ENCODE measurements at places on chromosomes 6 and 20.

DNA sequence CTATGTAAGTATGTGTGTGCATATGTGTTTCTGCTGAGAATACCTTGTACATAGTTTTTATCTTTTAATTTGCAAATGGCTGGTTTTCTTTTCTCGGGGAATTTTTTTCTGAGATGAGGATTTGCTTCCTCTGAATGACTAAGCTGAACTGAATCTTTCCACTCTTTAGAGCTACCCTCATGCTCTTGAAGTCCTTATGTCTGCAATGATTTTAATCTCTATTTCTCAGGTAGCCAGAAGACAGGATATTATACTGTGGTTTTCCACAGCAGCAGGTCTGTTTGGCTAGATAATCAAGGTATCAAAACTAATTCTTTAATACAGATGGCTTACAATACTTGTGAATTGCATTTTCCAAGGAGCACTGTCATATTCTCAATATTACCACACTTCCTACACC is 114.7 kb downstream of the PLCB1 start:
- DNase-seq: no peak

DNA sequence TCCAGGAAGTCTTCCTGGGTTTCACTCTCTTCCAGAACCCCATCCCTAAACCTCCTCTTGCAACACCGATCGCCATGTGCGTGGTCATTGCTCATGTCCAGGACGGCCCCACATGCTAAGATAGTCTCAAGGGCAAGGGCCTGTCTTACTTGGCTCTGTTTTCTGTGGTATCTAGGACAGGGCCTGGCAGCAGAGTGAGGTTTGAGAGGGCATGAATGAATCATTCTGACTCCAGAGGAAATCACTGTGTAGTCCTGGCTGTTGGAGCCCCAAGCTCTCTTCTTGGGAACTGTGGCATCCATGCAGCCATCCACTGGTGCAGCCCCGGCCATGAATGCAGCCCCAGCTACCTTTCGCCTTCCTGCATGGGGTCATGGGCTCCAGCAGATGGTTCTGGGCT is 12.4 kb downstream of the SIRPA start:
- no peak for DNase-seq

- no peak for DNase-seq
These were observed 72.3 kb downstream of the JARID2 start for GRCh38 chr6:15317934-15318902.

DNA sequence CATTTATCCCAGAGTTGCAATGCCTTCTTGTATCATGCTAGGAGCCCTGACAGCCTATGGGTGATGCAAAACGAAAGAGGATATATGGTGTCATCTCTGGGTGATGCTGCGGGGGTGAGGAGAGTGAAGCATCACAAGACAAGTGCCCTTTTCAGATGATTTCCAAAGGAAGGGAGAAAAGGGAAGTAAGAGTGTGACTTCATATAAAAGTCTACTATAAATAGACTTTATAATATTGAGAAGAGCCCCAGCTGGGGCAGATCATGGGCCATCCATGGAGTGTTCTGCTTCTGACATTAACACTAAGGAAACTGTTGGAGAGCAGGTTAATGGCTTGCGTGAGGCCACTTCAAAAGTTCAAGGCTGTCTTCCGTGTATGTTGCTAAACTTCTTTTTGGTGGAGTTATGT is 4.4 kb downstream of the CD83 start:
- peak; percentile 49 for DNase-seq

- no peak for DNase-seq
These were observed 53.6 kb upstream of the KIF16B start for GRCh38 chr20:16626849-16627248.

GRCh38 chr6:31541059-31541657 is 645 bp downstream of the DDX39B start:
- DNase-seq: peak; percentile 65

GRCh38 chr20:49501917-49502316 is 19.4 kb upstream of the KCNB1 start:
- DNase-seq: no peak

DNA sequence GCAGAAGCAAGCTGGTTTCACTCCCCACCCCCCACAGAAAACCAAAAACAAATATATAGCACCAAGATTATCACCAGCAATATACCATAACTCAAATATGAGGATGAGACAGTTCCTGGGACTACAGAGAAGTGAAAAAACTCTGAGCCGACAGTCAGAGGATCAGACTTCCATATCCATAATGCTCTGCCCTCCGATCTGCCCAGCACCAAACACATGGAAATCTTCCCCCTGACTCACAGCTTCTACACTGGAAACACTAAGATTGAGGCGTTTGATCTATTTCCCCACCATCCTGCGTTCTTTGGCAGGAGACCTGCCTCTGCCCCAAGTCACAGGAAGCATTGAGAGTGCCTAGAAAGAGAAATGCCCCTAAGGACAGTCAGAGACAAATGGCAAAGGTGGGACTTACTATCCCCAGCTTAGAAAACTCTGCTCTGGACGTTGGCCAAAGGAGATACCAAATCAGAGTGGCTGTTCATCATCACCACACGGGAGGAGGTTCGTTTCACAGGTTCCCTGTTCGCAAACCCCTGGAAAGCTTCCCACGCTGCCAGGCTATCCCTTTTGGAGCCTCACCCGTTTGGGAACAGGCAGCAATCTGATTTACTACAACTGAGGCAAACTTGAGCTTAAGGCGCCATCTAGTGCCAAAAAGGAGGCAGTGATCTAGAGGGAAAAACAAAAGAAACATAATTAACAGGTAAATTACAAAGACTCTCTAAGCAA is 48.7 kb upstream of the SRSF6 start:
- DNase-seq: no peak

- DNase-seq: no peak
These were observed 59.1 kb upstream of the KCNK16 start for GRCh38 chr6:39381550-39382140.

GRCh38 chr6:35417979-35418661 is 34.0 kb upstream of the FANCE start:
- DNase-seq: no peak

DNA sequence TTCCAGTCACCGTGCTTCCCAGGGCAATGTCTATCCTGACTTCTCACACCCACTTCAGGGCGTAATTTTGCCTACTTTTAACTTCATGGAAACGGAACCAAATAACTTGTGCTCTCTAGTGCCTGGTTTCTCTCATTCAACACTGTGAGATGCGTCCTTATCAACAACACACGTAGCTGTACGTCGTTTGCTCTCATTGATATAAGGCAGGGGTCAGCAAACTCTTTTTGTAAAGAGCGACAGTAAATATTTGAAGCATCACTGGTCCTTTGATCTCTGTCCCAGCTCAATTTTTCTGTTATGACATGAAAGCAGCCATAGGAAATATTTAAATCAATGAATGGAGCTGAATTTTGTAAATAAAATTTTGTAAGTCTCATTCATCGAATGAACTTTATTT is 239.3 kb upstream of the KCNG1 start:
- DNase-seq: no peak

GRCh38 chr20:20095114-20095872 is 43.0 kb downstream of the CFAP61 start:
- DNase-seq: no peak

- DNase-seq: no peak
These were observed 49.3 kb downstream of the KCTD20 start for GRCh38 chr6:36492092-36492491.

GRCh38 chr6:14312587-14312986 is 195.0 kb downstream of the CD83 start:
- no peak for DNase-seq

- DNase-seq: no peak
These were observed 6.5 kb upstream of the BTN3A2 start for GRCh38 chr6:26358511-26358981.

- no peak for DNase-seq
These were observed 13.1 kb downstream of the NEDD9 start for GRCh38 chr6:11219400-11219834.

GRCh38 chr6:169317441-169318202 is 64.0 kb upstream of the THBS2 start:
- no peak for DNase-seq

DNA sequence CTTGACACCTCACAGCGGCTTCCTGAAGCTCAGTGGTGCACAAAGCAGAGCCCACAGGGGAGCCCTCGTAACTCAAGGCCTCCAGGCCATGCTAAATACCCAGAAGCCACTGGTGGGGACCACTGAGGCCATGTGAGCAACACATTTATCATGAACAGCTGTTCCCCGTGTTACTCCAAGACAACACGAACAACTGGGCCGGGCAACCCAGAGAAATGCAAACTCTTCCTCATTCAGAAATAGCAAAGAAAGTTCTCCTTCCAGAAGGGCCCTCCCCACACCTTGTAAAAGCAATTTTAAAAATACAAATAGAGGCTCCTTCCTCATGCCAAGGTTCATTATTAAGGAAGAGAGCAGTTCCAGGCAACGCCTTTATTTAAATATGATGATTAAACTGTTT is 36.3 kb upstream of the SLCO4A1 start:
- DNase-seq: no peak

DNA sequence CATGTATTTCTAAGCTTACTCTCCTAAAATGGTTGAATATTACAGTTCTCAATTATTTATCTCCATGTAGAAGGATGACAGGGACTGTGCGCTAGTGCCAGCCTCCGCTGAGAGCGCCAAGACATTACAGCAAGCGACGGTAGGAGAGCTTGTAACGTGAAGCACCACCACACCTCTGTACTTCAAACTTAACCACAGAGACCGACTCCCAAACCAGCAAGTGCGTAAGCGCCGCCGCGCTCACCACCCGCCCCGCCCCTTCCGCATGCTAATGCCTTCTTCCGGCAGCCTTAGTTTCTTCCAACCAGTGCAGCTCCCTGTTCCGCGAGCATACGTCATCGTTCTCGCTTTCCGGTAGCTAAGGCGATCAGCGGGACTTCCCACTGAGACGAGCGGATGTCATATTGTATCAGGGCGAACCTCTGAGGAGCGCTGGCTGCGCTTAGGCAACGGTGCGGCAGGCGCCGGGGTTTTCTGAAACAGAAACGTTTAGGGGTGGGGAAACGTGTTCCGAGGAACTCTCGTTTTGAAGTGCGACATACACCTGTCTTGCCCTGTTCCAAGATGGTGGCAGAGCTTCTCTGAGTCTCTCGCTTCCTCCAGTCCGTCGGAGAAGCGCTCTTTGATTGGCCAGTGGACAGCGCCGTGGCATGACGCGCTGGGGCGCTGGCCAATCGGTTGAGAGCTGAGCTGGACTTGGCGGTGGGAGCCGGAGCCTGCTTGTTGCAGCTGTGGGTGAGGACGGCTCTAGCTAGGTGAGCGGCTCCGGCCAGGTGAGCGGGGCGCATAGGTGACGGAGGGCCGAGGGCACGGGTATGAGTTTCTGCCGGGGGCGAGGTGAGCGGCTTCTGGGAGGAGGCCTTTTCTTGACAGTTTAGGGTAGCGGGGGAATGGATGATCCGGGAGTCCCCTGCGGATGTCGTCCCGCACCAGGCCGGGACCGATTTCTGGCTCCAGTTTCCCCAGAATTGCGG is at the start of gene SEC23B:
TSS of gene SEC23B (plus strand) at position 723 of the 974 bp plus-strand sequence. CDS start 2,896 bp downstream, outside the sequence.
- peak; percentile 98 for DNase-seq

DNA sequence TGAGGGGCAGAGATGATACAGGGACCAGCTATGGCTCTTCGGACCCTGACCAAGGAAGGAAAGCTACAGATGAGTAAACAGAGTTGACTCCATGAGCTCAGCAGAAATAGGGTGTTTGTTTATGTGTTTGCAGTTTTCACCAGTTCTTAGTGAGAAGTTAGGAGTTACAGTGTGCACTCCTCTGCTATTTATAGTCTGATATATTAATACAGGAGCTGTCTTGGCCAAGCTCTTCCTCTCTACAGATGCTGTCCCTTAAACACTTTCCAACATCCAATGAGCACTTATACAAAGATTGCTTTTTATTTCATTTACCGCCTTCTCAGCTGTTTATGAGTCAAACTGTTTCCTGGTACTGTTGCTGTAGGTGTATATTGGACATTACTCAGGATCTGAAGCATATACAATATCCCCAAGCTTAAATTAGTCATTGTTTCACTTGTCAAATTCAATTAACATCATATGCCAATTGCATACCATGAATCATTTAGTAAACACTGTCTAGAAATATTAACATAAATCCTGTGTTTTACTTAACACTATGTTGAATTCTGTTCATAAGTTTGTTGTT is 618.0 kb downstream of the PRKN start:
- no peak for DNase-seq

DNA sequence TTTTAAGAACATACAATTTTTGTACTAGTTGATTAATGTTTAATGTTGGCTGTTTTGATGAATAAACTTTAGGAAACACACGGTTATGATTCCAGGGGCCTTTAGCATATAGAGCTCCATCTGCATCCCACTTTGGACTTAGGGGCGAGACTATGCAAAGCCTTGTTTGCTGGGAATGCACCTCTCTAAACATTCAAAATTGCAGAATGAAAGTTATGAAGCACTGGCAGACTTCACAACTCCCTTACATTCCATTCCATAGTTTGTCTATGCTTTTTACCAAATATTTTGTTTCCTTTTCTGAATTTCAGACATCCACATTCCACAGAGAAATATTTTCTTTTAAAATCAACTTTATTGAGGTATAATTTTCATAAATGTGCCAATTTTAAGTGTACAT is 10.3 kb upstream of the TCP11 start:
- DNase-seq: no peak

- no peak for DNase-seq
These were observed 50.8 kb upstream of the ADGRF5 start for GRCh38 chr6:46972531-46972930.

- DNase-seq: no peak
These were observed 96.3 kb downstream of the LYRM2 start for GRCh38 chr6:89542081-89542857.

DNA sequence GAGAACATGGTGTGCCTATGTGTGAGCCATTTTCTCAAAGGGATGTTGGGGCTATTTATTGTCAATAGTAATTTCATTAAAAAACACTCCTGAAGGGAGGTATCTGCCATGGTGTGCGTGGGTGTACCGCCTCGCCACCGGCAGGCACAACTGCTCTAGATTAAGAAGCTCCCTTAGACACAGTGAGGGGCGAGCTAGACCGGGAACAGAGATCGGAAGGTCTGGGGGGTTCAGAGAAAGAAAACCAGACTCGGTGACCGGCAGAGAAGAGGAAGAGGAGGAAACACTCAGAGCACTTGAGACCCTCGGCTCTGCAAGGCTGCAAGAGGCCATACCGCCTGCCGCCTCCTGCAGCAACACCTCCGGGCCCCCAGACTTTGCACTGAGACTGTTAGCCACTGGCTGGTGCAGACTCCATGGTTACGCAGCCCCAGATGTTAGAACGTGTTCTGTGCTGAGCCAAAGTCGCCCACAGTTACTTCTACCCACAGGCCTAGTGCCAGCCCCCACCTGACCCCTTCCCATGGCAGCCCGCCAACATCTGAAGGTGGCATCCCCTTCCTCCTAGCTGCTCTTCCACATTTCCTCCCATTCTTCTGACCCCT is 18.1 kb downstream of the PXDC1 start:
- DNase-seq: no peak

DNA sequence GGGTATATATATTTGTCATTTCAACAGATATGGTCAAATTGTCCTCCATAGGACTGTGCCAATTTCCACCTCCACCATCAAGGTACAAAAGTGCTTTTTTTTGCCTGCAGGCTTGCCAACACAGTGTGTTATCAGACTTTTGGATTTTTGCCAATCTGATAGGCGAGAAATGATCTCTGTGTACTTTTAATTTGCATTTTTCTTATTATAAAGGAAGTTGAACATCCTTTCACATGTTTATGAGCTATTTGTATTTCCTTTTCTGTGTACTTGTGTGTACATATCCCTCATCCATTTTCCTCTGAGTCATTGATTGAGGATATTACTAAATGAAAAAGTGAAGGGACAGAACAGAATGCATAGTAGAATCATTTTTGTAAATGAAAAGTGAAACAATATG is 39.0 kb upstream of the PTPN1 start:
- no peak for DNase-seq

- DNase-seq: no peak
These were observed 40.2 kb downstream of the HNF4A start for GRCh38 chr20:44395461-44396340.
